Astrocyte (in vitro differentiated cells and primary cell): ENCODE measurements at places on chromosomes 5 and 9. TPM values are rescaled to one million over a fixed set of nuclear protein-coding genes. Genes with fewer than 3 reads are reported as not detected.

DNA sequence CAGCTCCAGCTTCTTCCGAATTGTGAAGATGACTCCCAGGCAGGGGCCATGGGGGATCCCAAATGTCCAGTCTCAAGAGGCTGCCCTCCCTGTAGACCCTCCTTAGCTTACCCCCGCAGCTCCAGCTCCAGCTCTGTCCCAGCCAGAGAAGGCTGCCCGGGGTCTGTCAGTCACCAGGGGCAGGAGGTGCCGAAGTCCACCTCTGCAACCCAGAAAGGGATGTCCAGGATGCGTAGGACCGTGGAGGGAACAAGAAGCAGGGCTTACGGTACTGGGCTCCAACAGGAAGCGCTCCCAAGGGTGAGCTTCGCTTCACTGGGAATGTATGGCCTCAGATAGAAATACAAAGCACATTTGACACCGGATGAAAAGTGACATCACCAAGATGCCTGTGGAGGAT is 6.0 kb downstream of the IPPK start:
- H3K27me3 ChIP-seq = no peaks in the 10 kb centered on the region
- H3K27ac ChIP-seq = peak overlapping the region; percentile 58
- peaks cover 23% of the 10 kb centered on the region for H3K4me1 ChIP-seq
- no peaks in the 10 kb centered on the region for H3K36me3 ChIP-seq
- no peak for DNase-seq

DNA sequence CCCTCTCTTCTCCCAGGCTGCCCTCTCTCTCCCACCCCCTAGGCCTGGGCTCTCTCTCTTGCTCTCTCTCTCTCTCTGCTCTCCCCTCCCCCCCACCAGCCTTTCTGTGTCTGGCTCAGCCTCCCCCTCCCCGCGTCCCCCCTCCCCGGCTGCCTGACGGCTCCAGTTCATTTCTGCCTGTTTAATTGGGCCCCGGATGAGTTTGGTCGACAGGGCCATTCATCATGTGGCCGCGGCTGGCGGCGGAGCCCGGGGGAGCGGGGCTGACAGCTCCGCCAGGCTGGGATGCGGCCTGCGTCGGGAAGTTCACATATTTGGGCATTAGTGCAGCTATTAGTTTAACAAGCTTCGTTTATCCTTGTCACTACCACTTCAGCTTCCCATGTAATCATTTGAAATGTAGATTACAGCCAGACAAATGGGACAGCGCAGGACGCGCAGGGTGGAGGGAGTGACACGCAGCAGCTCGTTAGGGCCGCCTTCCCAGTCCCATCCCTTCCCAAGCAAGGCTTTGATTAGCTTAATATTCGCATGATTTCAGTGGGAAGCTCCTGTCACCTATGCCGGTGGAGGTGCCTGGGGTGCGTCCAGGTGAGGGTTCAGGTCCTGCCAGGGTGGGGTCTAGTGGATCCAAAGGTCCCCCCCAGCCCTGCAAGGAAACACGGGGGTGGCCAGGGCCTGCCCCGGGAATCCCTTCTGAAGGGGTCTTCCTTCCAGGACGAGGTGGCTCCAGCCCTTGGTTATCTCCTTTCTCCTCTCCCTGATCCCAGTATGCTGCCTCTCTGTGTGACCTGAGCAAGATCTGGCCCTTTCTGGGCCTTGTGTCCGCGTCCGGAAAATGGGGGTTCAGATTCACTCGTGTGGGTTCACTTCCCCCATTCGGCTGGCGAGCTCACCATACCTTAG is 214.8 kb downstream of the PAX5 start:
- no peaks in the 10 kb centered on the region for H3K36me3 ChIP-seq
- no peaks in the 10 kb centered on the region for H3K4me1 ChIP-seq
- no peak overlapping the region for H3K27ac ChIP-seq
- H3K27me3 ChIP-seq = peaks cover 41% of the 10 kb centered on the region

DNA sequence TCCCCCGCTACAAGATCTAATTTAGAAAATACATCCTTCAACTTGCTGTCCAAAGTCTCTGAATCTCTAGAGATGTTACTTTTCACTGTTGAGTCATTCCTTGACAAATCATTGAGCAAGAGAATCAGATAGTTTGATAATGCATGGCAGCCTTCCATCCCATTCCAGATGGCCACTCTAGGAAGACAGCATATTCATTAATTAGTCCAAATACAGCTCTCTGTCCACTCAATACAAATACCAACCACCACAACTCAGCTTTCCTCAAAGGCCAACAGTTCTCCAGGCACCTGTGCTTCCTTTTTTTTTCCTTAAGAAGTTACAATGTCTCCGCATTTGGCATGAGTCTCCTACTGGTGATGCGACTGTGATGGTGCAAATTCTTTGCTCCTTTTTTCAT is 72.3 kb downstream of the DROSHA start:
- H3K27me3 ChIP-seq = no peaks in the 10 kb centered on the region
- H3K36me3 ChIP-seq = peaks cover 24% of the 10 kb centered on the region
- H3K4me3 ChIP-seq = no peak overlapping the region
- H3K27ac ChIP-seq = no peak overlapping the region

GRCh38 chr9:129413537-129414376 is 207.1 kb downstream of the C9orf50 start:
- DNase-seq = peak; percentile 85
- no peaks in the 10 kb centered on the region for H3K36me3 ChIP-seq
- H3K27me3 ChIP-seq = no peaks in the 10 kb centered on the region

MYOT gene
- total RNA-seq = not detected in 2 replicates

DNA sequence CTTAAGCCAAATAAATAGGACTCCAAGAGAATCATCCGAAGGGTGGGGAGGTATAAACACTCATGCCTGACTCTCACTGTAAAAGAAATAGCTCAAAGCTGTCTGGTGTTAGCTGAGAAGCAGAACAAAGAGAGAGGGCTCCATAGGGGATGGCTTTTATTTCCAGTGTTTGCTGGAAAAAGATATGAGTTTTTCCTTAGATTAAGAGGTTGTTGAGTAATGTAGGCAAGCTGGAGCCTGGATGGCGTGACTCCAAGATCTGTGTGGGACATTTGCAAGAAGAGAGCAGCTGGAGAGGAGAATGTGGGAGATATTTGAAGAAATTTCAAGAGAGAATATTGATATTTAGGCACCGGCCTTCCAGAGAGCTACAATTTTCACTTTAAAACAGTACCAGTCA is 793.7 kb upstream of the RGMB start:
- no peak overlapping the region for H3K4me3 ChIP-seq
- H3K4me1 ChIP-seq = no peaks in the 10 kb centered on the region
- H3K27ac ChIP-seq = no peak overlapping the region
- no peaks in the 10 kb centered on the region for H3K27me3 ChIP-seq
- DNase-seq = peak; percentile 9

DNA sequence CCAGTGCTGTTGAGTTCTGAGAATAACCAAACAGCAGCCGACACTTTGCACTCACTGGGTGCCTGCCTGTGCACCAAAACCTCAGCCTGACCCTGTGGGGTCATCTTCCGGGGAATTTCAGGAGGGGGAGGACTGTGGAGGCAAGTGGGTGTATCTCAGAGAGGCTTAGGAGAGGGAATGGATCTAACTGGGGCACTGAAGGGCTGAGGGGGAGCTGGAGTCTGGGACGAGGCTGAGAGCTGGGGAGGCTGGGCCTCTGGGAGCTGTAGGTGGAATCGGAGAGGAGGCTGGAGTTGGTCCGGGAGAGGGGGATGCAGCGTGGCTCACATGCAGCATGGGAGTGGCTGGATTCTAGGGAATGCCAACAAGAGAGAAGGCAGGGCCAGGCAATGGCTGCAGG is 14.9 kb upstream of the ASS1 start:
- H3K27ac ChIP-seq = no peak overlapping the region
- H3K4me3 ChIP-seq = no peak overlapping the region
- no peaks in the 10 kb centered on the region for H3K36me3 ChIP-seq

DNA sequence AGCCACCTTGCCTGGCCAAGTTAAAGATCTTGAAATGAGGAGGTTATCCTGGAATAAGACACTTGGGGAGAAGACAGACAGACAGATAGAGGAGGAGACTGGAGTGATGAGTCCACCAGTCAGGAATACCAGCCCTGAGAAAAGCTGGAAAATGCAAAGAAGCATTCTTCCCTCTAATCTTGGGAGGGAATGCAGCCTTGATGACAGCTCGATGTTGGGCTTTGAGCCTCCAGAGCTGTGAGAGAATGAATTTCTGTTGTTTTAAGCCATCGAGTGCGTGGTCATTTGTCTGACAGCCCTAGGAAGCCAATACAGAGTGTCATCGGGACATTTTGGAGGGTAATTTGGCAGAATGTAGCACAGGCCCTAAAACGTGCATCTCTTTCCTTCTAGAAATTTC is 199.1 kb upstream of the IER5L start:
- no peak overlapping the region for H3K4me3 ChIP-seq
- H3K27ac ChIP-seq = no peak overlapping the region
- no peaks in the 10 kb centered on the region for H3K27me3 ChIP-seq
- H3K36me3 ChIP-seq = no peaks in the 10 kb centered on the region
- DNase-seq = no peak

- H3K36me3 ChIP-seq = no peaks in the 10 kb centered on the region
- peaks cover 9% of the 10 kb centered on the region for H3K4me1 ChIP-seq
- no peak for DNase-seq
- no peaks in the 10 kb centered on the region for H3K27me3 ChIP-seq
Observed at GRCh38 chr9:21023861-21024260, 7.6 kb downstream of the HACD4 start.

DNA sequence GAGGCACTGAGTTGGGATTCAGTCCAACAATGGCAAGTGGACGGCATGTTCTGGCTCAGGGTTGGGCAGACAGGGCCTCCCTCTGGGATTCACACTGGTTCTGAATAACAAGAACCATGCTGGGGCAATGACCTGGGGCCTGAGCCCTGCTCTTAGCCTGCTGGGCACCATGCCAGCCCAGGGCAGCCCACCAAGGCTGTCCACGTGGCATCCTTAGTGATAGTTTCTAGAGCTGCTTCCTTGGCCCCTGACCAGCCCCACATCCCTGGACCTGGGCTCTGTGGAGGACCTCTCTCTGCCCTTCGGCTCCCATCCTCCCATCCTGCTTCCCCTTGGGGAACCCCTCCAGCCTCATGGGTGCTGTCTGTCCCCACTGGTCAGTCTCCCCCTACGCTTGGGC is 22.3 kb upstream of the OLFM1 start:
- H3K4me3 ChIP-seq = no peak overlapping the region
- no peak overlapping the region for H3K27ac ChIP-seq
- no peaks in the 10 kb centered on the region for H3K27me3 ChIP-seq
- no peaks in the 10 kb centered on the region for H3K36me3 ChIP-seq

DNA sequence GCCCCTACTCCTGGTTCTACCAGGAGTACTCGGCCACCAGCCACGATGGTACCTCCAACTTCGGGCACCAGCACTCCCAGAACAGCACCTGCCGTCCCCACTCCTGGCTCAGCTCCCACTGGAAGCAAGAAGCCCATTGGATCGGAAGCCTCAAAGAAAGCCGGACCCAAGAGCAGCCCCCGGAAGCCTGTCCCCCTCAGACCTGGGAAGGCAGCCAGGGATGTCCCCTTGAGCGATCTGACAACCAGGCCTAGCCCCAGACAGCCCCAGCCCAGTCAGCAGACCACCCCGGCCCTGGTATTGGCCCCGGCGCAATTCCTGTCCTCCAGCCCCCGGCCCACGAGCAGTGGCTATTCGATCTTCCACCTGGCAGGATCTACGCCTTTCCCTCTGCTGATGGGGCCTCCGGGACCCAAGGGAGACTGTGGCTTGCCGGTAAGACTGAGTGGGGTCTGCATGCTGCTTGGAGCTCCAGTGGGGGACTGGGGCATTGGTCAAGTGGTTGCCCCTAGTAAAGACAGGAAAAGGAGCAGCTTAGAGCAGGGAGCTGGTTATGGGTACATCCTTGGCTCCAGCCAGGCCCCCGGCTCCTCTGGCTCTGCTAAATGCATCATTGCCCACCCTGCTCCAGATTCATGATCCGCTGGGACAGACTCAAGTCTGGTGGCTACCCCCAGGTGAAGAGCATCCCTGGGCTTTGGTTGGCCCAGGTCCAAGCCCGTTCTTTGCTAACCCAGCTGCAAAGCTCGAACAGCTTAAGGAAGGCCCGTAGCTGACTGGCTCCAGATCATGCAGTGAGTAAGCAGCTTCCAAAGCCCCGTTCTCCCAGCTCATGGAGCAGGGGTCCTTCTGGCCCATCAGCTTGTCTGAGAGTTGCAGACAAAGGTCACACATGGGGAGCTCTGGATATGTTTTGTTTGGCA is 14.0 kb downstream of the COL27A1 start:
- no peaks in the 10 kb centered on the region for H3K27me3 ChIP-seq
- no peaks in the 10 kb centered on the region for H3K36me3 ChIP-seq
- H3K4me1 ChIP-seq = peaks cover 32% of the 10 kb centered on the region
- DNase-seq = peak; percentile 81
- H3K27ac ChIP-seq = peak overlapping the region; percentile 4
- no peak overlapping the region for H3K4me3 ChIP-seq

DNA sequence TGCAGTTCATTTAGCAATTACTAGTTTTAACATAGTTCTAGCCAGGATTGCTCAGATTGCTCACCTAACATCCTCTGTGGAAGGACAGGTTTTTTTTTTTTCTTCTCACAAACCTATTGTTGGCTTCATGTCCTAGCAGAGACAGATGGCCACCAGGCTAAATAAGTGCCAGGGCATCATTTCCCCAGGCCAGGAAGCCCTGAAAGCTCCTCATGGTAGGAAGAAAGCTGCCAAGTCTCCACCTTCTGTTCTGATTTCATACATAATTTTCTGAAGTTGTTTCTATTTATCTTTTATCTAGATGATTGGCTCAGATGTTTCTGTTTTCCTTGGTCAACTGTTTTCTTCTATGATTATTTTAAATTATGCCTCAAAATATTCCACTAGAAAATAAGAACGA is 31.0 kb downstream of the EFCAB9 start:
- H3K4me3 ChIP-seq = no peak overlapping the region
- no peak overlapping the region for H3K27ac ChIP-seq
- no peaks in the 10 kb centered on the region for H3K27me3 ChIP-seq
- peaks cover 11% of the 10 kb centered on the region for H3K36me3 ChIP-seq

DNA sequence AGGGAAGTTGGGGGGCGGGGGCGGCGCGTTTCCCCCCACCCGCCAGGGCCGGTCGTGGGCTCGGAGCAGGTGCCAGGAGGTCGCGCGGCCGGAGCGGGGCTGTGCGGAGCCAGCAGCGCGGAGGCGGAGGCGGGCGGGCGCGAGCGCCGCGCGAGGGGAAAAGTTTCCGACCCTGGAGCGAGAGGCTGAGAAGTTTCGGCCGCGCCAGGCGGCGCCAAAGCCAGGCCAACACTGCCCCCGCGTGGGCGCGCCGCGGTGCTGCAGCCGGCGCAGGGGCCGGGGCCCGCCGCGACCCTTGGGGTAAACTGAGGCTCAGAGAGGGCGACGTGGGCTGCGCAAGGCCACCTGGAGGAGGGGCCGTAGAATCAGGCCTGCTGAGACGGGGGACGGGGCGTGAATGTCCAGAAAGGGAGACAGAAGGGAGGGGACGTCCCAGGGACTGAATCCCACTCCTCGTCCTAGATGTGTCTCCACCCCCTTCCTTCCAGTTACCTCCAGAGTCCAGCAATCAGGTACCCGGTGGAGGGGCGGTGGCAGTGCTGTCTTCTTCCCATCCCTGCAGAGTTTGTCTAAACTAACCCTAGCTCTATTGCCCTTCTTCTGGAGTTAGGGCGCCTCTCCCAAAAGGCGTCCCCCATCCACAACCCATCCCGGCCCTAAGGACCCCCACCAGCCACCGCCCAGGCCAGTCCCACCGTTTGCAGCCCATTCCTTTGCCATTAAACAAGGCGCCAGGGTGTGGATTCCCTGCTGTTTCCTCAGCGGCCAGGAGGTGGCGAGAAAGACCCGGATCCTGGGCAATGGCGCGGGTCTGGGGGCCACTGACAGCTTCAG is 10.2 kb downstream of the C9orf50 start:
- peak; percentile 22 for DNase-seq
- no peaks in the 10 kb centered on the region for H3K27me3 ChIP-seq

GHR gene
- total RNA-seq = 1.9 and 2.3 TPM in 2 replicates

HSD17B3 gene
- 0.26 TPM in 1 of 2 replicates, not detected in the other for total RNA-seq

SPATA31E1 gene
- not detected in 2 replicates for total RNA-seq
